ENCODE measurements at places on chromosomes 2 and 18.

GRCh38 chr2:156327835-156328695 lies 4.5 kb downstream of the NR4A2 start:
- no peak for DNase-seq

GRCh38 chr2:54455131-54455562 lies 980 bp upstream of the SPTBN1 start:
- no peak for DNase-seq

- peak; percentile 49 for DNase-seq
Measured at GRCh38 chr2:174632841-174633622, 35.4 kb upstream of the WIPF1 start.

- DNase-seq: no peak
Measured at GRCh38 chr2:43405829-43406228, 179.4 kb upstream of the ZFP36L2 start.

GRCh38 chr2:173239644-173240043 lies 115.0 kb upstream of the CDCA7 start:
- DNase-seq: peak; percentile 90

GRCh38 chr18:6257950-6258349 lies 156.8 kb downstream of the L3MBTL4 start:
- DNase-seq: no peak

- DNase-seq: no peak
Measured at GRCh38 chr2:146489386-146489785, 1355.4 kb upstream of the ACVR2A start.

DNA sequence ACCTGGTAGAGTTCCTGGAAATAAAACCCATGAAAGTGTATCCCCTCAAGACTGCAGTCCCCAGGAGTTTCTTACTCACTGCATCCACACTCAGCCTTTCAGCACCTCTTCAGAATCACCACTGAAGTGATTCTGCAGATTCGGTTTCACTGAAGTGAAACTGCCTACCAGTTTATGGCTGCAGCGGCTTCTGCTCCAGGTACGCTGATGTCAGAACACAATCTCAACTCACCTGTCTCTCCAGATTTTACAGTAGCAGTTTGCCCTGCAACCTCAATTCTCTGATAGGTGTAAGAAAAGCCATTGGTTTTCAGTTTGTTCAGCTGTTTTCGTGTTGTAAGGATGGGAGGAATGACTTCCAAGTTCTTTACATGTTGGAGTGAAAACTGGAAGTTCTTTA lies 124.8 kb downstream of the TSN start:
- DNase-seq: no peak
